ENCODE measurements at places on chromosomes 1 and 21.
A peak's percentile ranks its signal among the peaks of the same experiment; 100 is the strongest.

DNA sequence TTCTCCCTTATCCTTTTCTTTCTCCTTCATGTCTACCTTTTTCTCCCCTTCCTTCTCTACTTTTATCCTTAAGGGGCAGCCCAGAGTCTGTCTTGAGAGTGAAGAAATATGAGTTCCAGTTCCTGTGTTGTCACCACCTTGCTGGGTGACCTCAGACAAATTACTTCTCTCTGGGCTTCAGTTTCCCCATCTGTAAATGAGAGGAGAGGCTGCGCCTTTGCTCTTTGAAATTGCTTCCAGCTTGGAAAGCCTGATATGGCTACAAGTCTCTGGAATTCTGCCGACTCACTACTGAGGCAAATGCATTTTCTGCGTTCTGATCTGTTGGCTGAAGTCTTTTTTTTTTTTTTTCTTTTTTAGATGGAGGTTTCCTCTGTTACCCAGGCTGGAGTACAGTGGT, 119.2 kb downstream of the SYF2 start:
- DNase-seq = no peak

DNA sequence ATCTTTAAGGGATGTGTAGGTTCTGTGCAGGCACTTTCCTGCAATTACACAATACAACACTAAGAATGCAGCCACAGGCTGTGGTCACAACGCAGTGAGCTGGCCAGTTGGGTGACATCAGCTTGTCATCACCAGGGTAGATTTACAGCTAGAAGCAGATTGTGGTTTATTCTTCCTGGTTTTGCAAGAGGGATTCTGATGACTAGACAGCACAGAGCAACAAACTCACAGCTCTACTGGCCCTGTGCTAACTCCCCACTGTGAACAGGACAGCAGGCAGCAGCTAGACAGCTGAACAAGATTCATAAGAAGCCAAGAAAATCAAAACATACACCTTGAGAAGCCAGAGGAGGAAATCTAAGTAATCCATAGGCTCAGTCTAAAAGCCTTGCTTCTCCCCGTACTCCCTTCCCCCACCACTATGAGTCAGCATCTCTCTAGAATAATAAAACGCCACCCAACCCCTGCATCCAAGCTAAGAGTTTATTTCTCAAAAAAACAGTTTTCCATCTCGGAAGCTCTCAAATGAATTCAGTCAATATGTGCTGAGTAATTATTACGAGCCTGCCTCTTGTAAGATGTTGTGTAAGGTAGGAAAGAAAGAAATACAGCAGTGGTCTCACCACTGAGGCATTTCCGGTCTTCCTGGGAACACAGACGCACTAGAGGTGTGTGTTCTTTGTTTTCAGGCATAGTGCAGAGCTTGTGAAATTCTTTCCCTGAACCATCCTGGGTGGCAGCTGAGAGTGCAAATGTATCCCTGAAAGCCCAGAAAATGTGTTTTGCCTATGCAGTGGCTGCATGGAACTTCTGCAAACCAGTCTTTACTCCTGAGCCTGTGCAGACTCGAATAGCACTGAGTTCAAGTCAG, 162.8 kb downstream of the NTPCR start:
- DNase-seq = peak; percentile 99

DNA sequence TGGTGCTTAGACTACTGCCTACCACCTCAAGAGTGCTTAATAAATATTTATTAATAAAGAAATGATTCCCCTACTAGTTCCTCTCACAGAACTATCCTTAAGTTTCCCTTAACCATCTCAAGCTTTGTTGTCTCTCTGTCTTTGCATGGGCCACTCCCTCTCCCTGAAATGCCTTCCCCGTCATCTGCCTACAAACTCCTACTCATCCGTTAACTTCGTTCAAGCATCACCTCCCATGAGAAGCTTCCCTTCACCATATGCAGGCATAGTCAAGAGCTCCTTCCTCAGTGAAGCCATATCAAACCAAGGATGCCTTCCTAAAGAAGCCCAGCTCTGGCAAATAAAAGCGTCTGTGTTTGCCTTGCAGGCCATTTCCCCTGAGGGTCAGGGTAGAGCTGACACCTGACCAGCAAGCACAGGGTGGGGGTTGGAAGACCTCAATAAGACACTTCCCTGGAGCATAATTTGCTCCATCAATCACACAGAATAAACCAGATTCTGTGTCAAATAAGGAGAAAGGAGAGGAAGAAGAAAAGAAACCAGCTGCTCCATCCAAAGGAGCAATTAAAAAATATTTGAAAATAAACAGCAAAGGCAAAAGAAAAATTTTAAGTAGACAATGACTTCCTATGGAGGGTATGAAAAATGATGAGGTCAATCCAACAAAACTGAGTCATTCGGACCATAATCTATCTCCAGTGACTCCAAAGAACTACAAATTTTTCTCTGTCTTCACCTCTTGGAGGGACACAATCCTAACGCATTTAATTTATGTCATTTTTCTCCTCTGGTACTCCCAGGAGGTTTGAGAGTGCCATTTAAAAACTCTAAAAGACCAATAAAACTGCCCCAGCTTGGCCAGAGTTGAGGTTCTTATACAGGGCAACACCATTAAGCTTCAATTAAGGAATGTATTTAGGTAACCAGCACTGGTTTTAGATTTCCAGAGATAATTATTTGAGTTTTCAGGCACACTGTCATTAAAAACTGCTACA, 303.6 kb downstream of the KCNH1 start:
- DNase-seq = no peak

- no peak for DNase-seq
Measured at GRCh38 chr1:3482378-3482849, 27.9 kb downstream of the ARHGEF16 start.

DNA sequence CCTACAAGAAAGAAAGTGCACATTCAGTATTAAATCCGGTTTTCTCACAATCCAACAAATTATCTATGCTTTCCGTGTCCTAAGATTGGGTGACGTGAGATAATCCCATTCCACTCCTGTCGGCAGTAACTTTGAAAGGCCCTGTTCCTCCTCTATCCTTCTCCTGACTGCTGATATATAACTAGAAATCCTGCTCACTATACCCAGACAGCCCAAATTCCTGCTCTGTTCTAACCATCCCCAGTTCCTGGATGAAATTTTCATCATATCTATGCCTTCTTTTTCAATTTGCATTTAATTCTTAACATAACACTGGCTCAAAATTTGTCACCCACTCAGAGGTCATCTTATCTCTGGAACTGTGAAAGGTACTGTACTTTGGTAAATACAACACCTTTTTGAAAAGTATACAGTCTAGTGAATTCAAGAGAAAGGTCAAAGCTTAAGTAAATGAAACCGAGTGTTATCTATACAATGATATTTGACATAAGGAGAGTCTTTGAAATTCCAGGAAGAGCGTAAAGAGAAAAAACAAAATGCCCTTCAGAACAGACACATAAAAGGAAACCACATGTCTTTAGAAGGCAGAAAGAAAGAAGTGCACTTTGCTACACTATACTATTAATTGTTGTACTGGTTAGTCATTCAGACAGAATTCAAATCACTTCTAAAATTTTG, 200.5 kb upstream of the NEGR1 start:
- DNase-seq = no peak

- DNase-seq = peak; percentile 5
Measured at GRCh38 chr1:35876988-35877387, 6.0 kb upstream of the AGO1 start.

GRCh38 chr1:94094469-94095111, 26.4 kb downstream of the ABCA4 start:
- peak; percentile 50 for DNase-seq

- peak; percentile 89 for DNase-seq
Measured at GRCh38 chr1:100164216-100164615, 13.8 kb downstream of the LRRC39 start.

GRCh38 chr1:246113555-246114095, 393.5 kb downstream of the SMYD3 start:
- no peak for DNase-seq

- DNase-seq = no peak
Measured at GRCh38 chr1:37433171-37433570, 41.2 kb upstream of the ZC3H12A start.

GRCh38 chr1:67777016-67777415, 56.3 kb downstream of the GNG12 start:
- DNase-seq = no peak

GRCh38 chr1:59682396-59683080, 132.2 kb upstream of the HOOK1 start:
- DNase-seq = no peak

- DNase-seq = no peak
Measured at GRCh38 chr1:9197186-9198099, 37.1 kb upstream of the H6PD start.

DNA sequence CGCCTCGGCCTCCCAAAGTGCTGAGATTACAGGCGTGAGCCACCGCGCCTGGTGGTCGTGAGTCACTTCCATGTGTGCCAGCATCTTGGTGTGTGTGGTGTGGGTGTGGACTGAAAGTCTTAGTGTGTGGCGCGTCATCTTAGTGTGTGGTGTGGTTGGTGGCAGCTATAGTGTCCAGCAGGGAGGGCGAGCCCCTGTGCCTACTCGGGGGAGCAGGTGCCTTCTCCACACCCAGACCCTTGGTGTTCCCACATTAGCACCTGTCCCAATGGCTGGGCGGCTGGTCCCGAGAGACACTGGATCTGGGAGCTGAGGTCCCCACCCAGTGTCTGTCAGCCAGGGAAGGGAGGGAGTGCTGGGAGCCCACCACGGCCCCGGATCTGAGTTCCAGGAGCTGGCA, 2.8 kb downstream of the SCNN1D start:
- DNase-seq = no peak

- DNase-seq = no peak
Measured at GRCh38 chr1:15985611-15986297, 9.9 kb upstream of the ZBTB17 start.

GRCh38 chr1:233654658-233655280, 40.9 kb downstream of the KCNK1 start:
- no peak for DNase-seq

GRCh38 chr1:224054012-224054411, 59.9 kb upstream of the FBXO28 start:
- no peak for DNase-seq

- DNase-seq = no peak
Measured at GRCh38 chr21:42229676-42230075, 10.7 kb downstream of the ABCG1 start.

DNA sequence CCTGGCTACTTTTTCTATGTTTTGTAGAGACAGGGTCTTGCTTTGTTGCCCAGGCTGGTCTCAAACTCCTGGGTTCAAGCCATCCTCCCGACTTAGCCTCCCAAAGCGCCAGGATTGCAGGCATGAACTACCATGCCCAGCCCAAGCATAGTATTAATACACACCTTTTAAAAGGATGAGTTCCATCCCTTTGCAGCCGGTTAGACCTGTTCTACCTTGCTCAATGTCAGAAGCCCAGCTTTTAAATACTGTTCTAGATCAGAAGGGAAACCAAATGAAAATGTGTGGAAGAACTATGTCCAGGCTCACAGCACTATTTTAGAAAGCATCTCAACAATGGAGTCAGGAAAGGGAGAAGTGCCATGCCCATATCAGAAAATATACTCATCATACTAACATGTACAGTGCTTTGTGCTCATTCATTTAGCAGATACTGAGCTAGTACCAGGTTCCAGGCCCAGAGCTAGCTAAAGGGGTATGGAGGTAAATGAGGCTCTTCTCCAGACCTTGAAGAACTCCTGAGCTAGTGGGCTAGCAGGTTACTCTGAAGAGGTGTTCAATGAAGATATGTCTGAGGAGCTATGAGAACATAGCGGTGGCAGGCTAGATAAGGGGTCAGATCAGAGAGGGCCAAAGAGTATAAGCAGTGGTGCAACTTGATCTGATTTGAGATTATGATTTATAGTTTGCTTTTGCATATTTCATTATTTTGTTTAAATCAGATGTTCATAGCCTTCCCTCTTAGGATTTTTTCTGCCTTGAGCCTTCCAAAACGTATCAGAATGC, 78.2 kb downstream of the RNF220 start:
- no peak for DNase-seq

- DNase-seq = no peak
Measured at GRCh38 chr1:26220199-26220912, 13.6 kb upstream of the CEP85 start.

DNA sequence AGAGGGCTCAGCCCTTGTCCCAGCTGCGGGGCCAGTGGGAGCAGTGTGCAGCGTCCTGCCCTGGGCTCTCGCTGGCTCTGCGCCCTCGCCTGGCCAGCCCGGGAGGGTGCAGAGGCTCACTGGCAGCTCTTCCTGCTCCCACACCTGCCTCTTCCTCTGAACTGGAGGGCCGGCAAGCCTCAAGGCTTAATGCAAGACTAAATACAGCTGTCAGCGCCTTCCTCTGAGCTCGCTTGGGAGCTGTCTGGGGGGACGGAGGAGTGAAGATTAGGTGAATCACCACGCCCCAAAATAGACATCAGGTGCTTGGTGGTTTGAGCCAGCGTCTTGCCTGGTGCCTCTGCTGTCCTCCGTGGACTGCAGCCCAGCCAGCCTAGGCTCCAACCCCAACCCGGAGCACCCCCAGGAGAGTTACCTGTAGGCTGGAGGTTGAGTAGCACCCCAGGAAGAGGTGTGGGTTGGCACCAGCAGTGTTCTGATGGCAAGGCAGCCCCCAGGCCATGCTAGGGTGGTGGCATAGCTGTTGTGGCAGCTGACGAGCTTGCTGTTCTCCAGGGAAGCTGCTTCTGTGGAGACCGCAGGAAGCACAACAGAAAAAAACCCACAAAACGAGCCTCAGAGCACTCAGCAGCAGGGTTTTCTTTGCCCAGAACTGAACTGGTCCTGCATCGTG, 36.9 kb downstream of the UMODL1 start:
- peak; percentile 20 for DNase-seq

DNA sequence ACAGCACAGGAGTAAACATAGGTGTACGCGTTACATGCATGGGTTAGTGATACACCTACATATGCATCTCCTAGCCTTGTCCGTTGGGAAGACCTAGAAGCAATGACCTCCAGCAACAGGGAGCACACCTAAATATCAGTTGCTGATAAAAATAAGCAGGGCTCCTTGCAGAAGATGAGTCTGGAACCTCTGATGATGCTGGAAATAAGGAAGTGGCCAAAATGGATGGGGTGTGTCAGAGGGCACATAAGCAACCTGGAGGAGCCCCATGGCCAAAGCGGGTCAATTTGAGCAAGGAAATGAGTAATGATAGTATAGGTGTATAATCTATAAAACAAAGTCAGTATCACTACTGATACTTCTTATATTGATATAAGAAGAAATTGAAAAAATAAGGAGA, 13.7 kb downstream of the ADARB1 start:
- no peak for DNase-seq

GRCh38 chr1:12052008-12052573, 11.0 kb upstream of the TNFRSF8 start:
- peak; percentile 83 for DNase-seq

GRCh38 chr21:42630626-42631025, 22.8 kb upstream of the PDE9A start:
- no peak for DNase-seq

DNA sequence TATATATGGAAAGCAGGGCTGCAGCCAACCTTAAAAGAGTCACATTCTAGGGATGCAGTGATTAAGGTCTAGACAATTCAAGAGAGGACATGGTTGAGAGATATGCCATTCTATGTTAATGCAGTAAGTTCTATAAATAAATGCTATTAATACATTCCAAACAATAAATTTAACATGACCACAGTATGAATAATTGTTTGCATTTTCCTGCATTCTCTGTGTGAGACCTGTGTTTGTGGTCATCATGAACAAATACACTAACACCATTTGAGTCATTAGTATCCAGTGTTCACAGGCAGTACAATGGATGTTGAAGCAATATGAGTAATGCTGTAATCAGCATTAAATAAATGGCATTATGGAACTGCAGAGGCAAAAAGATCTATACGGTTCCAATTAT, 5.5 kb upstream of the ZRANB2 start:
- no peak for DNase-seq
